ENCODE measurements at places on chromosomes 12 and 14.

GRCh38 chr12:26196421-26196716 lies 996 bp downstream of the SSPN start:
- DNase-seq, result no peak

- no peak for DNase-seq
Observed at GRCh38 chr12:123269395-123269892, 2.2 kb downstream of the CDK2AP1 start.

GRCh38 chr12:116429826-116430360 lies 129.3 kb upstream of the MAP1LC3B2 start:
- no peak for DNase-seq

GRCh38 chr12:52892974-52893373 lies 11.9 kb downstream of the KRT8 start:
- DNase-seq, result no peak

DNA sequence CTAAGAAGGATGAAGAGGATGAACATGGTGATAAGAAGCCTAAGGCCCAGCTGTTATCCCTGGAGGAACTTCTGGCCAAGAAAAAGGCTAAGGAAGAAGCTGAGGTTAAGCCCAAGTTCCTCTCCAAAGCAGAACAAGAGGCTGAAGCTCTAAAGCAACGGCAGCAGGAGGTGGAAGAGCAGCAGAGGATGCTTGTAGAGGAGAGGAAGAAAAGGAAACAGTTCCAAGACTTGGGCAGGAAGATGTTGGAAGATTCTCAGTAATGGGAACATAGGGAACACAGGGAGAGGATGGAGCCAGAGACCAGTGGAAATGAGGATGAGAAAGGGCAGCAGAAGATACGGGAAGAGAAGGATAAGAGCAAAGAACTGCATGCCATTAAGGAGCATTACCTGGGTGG lies 27.5 kb upstream of the KRT77 start:
- DNase-seq, result no peak

DNA sequence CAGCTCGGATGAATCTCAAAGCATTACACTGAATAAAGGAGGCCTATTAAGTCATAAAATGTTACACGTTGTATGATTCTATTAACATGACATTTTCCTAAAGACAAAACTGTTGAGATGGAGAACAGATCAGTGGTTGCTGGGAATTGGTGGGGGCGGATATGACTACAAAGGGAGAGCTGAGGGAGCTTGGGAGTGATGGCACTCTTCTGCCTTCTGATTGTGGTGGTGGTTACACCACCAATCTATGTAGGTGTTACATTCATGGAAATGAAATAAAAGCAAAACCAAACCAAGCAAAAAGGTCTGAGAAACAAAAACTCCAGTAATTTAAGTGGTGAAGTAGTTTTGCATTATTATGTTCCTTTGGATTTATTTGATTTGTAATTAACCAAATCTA lies 16.4 kb upstream of the EVL start:
- DNase-seq, result no peak

DNA sequence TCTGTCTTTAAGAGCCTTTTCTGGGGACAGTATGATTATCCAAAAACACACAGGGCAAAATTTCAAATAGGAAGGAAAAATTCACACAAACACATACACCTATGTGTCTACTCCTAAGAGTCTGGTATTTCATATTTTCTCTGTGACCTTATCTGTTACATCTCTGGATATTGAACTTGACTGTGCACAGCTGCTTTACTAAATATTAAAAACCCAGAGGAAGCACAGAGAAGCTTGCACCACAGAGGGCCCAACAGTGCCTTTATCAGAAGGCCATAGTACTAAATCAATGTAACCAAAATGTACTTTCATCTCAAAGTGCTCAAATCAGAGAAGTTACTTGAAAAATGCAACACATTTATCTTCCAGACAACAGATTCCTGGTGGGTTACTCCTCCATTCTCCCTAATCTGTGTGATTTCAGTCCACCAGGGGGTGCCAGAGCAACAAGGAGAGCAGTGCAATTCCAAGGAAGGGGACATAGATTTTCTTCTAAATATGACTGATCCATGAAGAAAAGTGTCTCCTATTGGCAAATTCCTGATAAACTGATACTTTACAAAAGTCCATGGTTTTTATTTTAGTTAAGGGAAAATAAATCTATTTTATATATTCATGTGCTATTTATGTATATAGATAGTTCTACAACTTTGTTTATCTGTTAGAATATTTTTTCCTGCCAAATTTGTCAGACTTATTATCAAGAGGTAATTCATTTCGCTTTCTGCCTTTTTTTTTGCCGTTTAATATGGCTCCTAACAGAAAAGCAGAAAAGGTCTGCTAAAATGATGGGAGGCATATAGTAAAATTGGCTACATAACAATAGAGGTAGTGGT lies 617.6 kb downstream of the LRFN5 start:
- DNase-seq, result no peak

GRCh38 chr12:113740699-113741098 lies 225.4 kb downstream of the RBM19 start:
- no peak for DNase-seq

GRCh38 chr12:98893675-98894411 lies 248.8 kb downstream of the APAF1 start:
- no peak for DNase-seq

DNA sequence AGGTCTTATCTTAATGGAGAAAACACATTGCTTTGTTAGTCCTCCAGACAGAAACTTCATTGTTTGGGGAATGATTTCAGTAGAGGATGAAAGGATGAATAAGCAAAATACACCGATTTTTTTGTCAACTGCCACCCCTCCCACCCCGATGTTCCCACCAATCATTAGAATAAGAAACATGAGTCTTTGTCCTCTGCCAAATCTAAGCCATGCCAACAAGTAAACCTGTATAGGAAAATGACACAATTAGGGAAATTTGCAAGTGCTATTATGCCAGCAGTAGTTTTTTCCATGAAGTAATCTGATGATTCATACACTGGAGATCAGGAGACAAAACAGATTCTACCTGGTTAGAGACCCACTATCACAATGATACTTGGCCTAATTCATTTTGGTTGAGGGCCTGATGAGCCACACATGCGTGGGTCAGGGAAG lies 35.9 kb downstream of the FLRT2 start:
- DNase-seq, result no peak

- DNase-seq, result no peak
Observed at GRCh38 chr14:55545779-55546178, 34.2 kb upstream of the KTN1 start.

GRCh38 chr12:59587710-59588109 lies 8.1 kb upstream of the SLC16A7 start:
- no peak for DNase-seq

- no peak for DNase-seq
Observed at GRCh38 chr12:116650585-116651087, 87.2 kb downstream of the SPRING1 start.

GRCh38 chr14:101721951-101722661 lies 39.4 kb upstream of the PPP2R5C start:
- peak; percentile 79 for DNase-seq

DNA sequence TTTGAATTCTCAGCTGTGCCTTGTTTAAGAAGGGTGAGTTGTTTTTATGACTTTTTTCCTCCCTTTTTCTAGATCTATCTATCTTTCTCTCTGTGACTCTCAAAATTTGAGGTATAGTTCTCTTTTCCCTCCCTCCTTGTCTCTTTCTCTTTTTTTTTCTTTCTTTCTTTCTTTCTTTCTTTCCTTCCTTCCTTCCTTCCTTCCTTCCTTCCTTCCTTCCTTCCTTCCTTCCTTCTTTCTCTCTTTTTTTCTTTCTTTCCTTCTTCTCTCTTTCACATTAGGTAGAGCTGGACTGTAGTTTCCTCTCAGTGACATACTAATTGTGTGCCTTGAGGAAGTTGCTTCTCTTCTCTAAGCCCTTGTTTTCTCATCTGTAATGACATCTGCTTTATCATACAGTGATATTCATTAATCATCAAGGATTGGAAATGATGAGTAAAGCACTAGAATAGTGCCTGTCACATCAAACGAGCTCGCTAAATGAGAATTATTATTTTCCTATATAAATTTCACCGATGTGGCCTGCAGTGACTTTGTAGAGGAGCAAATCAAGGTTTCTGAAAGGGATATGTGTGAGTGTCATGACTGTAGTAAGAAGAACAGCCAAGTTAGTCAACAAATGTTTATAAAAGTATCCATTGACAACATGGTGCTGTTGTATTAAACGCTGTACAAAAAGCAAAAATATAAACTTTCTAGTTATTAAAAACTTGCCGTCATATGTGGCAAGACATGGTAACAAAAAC lies 78.9 kb upstream of the SLC38A2 start:
- DNase-seq, result no peak
